ENCODE measurements at places on chromosomes 4 and X.

DNA sequence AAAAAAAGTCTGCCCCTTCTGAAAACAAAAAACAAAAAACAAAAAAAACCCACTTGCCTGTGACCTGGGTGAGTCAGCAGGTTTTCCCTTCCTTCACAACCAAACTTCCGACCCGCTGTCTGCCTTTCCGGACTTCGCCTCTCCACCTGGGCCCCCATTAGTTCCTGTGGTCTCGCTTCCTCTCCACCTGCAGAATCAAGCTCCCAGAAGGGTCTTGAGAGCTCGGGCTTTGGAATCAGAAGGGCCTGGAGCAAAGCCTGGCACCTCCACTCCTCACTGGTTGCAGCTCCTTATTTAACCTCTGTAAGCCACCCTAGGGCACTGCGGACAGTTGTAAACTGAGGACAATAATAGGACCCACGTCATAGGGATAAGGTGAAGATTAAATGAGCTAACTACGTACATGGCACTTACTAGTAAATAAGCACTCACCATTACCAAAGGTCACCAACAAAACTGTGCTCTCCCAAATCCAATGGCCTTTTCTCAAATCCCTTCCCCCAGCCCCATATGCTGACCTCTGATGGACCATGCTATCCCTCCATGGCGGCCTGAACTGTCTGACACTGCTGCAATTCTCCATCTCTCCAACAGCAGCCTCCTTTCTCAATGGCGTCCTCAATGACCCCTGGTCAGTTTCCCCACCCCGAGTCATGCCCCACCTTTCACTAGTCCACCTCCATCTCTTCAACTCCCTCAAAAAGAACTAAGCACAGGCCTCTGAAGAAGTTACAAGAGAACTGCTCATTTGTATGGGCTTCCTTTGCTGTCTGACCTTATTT is 64.2 kb downstream of the IRF2 start:
- peak; percentile 27 for DNase-seq

- no peak for DNase-seq
Observed at GRCh38 chrX:137172317-137172948, 138.6 kb upstream of the GPR101 start.

- no peak for DNase-seq
Observed at GRCh38 chr4:77153006-77153405, 4.0 kb upstream of the CCNG2 start.

DNA sequence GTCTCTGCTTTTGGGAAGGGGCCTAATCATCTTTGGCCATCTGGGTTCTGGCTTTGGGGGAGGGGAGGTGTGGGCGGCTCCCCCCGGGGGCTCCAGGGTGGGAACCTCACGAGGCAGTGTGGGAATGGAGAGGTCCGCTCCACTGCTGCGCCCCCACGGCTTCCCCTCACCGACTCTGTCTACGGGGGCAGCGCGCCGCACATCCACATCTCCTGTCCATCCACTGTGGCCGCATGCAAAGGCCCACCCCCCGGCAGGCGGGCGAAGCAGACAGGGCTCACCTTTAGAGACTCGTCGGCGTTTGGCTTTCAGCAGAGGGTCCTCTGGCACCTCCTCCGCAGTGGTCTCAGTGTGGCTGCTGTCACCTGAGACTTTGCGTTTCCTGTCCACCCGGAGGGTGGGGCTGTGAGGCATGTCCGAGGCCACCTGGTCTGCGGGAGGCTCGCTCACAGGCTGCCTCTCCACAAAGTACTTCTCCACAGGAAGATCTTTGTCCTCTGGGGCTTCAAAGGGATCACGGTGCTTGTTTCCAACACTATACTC is 33.6 kb downstream of the BCOR start:
- DNase-seq = no peak

DNA sequence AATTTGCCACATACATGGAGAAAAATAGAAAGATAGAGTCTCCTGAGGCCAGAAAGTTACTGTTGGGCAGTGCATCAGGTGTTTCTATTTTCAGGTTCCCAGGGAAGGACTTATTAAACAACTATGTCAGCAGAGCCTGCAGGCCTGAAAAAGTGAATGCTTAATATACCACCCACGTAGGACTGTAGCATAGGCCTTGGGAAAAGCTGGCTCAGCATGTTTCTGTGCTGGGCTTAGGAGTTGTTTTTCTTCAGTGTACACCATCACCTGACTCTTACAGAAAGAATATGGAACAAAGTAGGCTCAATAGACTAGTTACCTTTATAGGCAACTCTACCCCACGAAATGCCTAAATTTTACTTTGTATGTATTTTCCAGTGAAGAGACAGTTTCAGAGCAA is 1385.9 kb downstream of the FAM133A start:
- no peak for DNase-seq

- no peak for DNase-seq
Observed at GRCh38 chrX:97234471-97235081, 350.9 kb downstream of the RPA4 start.

DNA sequence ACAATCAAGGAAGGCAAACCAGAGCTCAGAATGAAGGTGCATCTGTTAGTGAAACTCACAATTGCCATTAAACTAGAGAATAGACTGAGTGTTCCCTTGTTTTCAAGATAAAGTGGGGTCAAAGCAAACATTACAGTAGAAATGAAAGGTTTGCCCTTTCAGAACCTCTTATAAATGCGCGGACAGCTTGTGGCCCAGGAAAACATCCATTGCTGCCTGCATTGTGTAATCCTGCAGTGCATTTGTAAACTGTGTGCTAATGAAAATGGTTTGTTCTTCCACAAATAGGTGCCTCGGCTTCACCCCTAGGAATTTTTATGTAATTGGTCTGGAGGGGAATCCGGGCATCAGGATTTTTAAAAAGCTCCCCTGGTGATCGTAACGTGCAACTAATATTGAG is 62.8 kb downstream of the SNX25 start:
- DNase-seq = no peak

GRCh38 chr4:26204911-26205370 is 115.9 kb upstream of the RBPJ start:
- DNase-seq = no peak

DNA sequence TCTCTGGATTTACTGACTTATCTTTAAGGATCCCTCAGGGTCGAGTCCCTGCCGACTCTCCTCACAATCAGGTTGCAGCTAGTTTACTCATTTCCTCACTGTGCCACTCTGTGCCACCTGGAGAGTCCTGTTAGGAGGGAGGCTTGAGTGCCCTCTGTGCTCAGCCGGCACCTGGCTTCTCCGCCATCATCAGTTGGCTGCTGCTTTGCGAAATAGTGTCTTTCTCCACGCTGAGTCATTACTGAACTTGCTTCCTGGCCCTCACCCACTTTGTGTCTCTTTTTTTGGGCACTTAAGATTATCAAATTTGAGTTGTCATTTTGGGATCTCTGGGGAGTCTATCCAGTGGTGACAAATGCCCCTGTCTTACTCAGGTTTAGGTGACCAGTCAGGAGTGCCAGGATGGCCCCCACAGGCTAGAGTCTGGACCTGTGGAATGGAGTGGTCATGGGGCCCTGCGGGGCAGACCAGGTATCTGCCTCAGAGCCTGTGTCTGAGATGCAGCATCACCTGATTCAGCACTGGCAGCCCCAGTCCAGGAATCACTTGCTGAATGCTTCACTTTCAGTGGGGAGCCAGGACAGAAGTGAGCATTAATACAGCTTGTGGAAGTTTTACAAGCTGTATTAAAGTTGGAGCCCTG is 37.7 kb downstream of the JADE1 start:
- DNase-seq = no peak

All from activated effector memory CD4-positive, alpha-beta T cell treated with Interleukin-2 at 50 U/mL for 16 hours (primary cell).